ENCODE measurements at places on chromosomes 16 and 17.

DNA sequence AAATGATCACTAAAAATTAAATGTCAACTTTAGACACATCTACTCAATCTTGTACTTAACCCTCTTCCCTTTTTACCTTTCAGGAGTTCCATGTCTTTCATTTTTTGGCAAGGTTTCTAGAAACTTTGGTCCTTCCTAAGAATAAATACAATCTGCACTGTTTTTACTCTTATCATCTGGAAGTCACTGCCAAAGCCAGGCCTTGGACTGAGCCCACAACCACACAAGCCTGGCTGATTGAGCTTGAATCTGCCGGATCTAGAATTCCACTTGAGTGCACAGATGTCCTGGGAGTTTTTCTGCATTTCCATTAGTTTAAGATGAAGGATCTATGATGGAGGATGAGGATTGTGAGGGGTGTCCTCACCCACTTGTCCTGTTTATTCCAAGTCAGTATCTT, 126.1 kb downstream of the VPS53 start:
- no peak for DNase-seq

DNA sequence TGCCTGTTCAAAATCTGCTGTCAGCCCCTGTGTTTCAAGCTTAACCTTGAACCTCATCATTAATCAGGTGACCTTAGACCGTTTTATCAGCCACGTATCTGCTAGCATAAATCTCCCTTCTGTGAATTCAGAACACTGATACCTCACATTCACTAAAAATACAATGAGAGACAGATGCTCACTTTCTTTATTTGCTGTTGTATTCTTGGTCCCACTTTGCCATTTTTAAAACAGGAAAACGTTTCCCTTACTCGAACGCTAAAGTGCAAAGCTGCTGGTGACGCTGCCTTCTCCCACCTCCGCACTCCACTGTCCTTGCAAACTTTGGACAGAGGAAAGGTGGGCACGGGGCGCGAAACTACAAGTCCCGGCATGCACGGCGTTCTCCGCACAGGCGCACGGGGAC, 220 bp upstream of the ARHGAP44 start:
- DNase-seq, result no peak

- DNase-seq, result no peak
Measured at GRCh38 chr16:12377497-12377896, 401.0 kb downstream of the SNX29 start.

DNA sequence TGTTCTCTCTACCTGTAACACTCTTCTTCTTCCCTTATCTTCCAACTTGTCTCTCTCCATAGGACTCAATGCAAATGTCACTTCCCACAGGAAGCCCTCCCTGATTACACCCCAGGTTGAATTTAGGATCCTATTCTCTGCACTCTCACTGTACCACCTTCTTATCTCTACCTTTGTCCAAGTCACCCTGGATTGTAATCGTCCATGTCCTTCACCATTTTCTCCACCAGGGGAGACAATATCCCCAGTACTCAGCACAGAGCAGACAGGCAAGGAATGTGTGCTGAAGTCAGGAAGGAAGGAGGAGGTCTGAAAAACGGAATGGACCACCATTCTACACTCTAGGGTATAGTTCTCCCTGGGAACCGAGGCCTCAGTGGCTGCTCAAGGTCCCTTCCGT, 14.2 kb downstream of the C16orf82 start:
- no peak for DNase-seq

DNA sequence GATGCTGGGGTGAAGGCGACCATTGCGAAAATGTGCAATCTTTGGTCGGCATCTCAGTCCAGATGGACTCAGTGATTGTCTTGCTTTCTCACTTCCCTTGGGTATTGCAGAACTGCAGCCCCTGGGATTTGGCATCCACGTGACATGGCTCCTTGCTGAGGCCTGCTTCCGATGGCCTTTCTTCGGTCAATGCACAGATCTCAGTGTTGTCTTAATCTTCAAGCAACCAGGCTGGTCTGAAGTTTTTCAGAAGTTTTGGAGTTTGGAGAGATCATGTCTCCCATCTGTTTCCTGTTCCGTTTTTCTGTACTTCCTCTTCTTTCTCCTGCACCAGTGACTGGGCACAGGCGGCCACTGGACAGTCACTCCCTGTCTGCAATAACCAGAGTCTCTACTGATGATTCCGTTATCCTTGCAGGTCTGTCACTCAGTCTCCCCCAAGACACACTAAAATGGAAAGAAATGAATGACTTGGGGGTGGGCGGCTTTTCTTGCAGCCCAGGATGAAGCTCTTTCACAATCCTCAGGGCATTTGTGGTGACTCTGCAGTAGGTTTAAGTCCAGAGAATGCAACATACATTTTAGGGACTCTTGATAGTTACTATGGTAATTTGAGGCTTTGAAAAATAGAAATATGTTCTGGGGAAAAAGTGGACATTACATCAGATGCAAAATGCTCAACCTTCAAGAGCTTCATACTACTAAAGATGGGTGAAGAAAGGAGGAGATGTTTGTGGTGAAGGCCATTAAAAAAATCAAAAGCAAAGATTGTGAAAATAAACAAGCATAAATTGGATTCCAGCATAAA, 106.3 kb upstream of the ZFHX3 start:
- no peak for DNase-seq

DNA sequence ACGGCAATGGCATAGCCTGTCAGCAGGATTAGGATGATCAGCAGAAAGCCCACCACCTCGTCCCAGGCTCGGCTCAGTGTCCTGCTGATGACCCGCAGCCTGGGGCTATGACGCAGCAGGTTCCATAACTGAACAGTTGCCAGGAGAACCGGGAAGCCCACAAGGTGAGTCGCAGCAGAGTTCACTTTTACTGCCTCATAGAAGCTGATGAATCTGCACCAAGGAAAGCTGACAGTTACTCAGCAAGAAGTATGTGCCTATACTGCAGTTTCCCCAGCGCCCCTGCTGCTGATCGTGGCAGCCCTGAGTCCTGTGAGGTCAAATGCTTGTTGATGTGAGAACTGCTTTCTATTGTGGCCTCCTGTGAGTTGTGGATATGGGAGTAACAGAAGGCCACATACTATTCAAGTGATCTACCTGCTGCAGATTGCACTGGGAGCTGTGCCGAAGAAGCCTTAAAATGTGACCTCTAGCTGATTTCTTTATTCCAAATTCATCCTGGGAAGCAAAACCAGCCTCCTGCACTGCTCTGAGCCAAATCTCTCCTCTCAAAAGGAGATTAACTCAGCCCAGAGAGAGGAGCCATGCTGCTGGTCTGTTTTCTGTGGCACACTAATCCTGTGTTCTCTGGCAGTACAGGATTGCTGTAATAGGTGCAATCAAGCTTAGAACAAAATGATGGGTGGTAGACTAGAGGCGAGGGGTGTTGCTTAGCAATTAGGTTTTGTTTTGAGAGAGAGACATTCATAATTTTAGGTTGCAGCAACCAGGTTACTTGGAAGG, 38.8 kb downstream of the IST1 start:
- no peak for DNase-seq

DNA sequence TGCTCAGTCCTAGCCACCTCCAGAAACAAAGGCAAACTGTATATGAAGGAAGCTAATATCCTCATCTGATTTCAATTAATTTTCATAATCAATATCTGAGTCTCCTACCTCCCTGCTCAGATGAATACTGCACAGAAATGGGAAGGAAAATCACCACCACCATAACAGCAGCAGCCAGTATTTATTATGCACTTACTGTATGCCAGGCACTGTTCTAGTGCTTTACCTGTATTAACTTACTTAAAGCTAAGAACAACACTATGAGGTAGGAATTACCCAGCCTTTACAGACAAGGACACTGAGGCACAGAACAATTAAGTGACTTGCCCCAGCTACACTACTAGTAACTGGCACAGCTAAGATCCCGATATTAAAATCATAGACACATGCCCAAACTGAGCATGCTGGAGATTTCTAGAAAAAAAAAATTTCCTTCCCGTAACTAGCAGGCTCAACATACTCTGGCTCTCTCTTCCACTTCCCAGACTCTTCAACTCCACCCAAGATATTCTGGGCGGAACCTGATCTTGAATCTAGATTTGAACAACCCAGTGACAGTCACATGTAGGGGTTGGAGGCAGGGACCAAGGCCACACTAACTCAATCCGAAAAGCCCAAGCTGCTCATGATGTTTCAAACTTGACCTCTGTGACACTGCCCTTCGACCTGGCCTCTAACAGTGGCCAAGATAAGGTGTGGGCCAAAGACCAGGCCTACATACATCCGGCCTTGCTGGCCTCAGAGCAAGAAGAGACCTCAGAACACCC, 3.9 kb downstream of the TRIM25 start:
- no peak for DNase-seq
